ENCODE measurements at places on chromosomes 12 and 14.
A peak's percentile ranks its signal among the peaks of the same experiment; 100 is the strongest.

DNA sequence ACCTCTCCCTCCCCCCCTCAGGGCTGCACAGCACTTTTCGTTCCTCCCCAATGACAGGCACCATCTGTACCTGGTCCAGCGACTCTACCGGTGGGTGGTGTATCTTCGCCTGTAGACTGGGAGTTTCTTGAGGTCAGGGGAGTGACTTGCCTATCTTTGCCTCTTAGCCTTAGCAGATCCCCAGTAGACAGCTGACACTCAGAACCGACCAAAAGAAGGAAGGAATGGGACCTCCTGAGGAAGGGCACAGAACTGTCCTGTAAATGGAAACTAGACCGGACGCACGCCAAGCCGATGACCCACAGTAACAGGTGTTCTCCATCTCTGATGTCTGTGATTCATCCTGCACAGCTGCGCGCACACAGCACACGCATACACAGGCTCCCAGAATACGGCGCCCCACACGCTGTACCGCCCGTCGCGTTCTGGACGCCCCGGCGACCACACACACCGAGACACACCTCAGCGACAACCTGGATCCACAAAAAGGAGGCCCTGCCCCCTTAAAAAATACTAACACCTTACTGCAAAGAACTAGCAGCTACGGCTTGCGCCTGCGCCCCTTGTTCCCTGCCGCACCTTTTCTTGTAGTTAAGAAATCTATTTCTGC, 673 bp upstream of the TTC9 start:
- DNase-seq: peak; percentile 38

GRCh38 chr14:69519204-69520100, 34.9 kb downstream of the PLEKHD1 start:
- DNase-seq: no peak

DNA sequence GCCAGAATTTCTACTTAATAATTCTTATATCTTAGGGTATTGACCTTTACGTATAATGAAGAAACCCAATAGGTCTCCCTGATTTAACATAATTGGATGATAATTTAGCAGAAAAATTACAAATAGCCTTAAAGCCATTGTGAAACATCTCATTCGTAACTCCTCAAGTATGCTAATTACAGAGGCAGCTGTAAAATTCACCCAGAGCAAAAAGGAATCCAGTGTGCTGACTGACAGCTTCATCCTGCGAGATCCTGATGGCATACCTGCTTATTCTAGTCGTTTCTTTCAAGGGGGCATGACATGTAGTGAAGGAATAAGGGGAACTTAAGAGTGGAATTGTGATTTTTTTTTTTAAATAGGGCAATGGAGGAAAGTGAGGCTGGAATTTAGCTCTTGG, 291.5 kb downstream of the FUT8 start:
- no peak for DNase-seq

- no peak for DNase-seq
These were observed 17.0 kb downstream of the TMEM63C start for GRCh38 chr14:77198561-77198960.

DNA sequence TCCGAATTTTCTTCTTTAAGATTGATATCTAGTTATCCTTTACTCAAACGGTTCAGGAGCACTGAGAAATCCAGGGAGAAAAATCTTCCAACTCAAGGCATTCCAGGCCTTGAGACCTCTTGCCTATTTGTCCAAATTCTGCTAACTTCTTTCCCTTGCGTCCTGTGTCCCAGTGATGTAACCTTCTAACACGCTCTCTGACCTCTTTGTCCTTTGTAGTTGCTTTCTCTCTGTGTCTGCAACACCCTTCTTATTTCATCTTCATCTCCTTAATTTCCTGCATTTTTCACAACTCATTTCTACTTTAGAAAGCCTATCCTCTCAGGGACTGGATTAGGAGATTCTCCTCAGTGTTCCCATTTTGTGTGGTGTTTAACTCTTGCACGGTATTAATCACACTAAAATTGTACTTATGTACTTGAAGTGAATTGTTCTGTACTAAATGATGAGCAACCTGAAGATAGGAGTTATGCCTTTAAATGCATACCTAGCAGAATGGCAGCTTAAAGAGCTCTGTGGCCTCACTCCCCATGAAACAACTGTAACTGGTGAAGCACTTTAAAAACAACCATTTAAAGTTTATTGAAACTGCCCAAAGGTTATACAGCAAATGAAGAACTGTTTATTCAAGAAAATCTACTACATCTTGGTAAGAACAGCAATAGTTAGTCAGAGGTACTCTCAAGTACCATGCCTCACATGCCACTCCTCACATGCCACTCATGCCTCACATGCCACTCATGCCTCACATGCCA, 7.4 kb upstream of the SNAPC1 start:
- no peak for DNase-seq

GRCh38 chr14:29518335-29518734, 409.3 kb downstream of the PRKD1 start:
- no peak for DNase-seq

- DNase-seq: no peak
These were observed 374.2 kb downstream of the TMEM121 start for GRCh38 chr14:105900398-105901160.

GRCh38 chr14:52052288-52052943, 16.4 kb downstream of the NID2 start:
- no peak for DNase-seq

DNA sequence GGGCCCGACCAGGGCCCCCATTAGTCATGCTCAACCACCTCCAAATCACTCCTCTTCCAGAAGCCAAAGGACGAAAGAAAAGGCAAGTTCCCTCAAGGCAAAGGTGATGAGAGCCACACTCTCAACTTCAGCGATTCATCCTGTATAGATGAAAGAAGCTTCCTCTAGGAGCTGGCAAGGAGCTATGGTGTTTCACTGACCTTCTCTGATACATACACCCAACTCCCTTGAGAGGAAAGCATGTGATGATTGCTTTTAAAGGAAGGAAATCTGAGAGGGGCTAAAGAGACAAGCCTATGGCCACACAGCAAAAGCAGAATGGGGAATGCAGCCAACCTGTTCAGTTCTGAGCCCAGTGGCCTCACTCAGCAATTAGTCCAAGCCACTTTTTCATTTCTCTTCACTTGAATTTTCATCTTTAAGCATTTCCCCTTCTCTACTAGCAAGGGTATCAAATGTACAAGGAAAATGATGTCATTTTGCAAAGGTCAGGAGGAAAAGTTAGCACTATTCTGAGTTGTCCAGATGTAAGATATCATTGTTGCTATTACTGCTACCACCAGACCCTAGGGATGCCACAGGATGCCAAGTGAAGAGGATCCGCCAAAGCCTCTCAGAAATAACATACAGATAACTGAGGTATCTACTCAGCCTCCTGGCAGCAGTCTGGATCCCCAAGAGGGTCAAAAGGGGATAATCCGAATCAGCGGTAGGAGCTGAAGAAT, 82.5 kb downstream of the MAP3K9 start:
- no peak for DNase-seq

- DNase-seq: no peak
These were observed 67.6 kb upstream of the CCDC60 start for GRCh38 chr12:119266963-119267362.

DNA sequence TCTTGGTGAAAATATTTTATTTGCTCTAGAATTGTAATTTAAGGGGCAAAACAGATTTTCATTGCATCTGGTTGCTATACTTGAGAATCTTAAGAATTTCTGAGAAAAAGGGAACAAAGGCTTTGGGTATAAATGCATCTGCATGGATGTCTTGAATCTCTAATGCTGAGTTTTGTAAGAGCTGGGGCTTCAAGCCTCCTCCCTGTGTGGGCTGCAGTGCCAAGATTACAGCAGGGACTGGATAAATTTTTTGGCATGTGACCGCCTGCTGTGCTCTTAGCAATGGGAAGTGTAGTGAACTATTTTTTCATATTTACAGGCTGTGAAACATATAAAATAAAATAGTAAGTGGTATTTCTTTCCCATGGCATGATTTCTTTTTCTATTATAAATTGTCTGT, 70.0 kb downstream of the SLC38A6 start:
- no peak for DNase-seq

DNA sequence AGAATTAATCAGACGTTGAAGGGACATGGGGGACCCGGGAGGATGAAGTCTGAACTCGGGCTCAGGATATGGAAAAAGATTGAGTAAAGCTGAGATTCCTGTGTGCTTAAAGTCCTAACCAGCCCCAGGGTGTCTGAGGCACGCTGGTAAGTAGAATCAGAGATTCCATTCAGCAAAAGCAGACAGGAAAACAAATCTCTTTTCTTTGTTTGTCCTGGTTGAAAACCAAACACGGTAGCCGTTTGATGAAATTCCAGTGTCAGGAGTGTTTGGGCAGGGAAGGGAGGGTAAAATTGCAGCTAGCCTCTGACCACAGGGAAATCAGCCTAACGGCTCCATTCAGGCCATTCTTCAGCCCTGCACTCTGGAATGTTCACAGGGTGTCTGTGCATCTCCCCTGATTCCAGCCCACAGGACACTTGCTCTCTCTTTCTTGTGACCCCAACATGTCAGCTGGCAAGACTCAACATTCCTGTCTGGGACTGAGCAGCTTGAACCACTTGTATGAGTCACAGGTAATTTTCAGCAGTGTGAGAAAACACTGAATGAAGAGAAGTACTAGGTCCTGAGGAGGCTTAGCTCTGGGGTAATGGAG, 31.0 kb downstream of the NINJ2 start:
- DNase-seq: no peak

- DNase-seq: no peak
These were observed 31.8 kb downstream of the SLC16A7 start for GRCh38 chr12:59627582-59627981.

- DNase-seq: no peak
These were observed 1.2 kb downstream of the GPR135 start for GRCh38 chr14:59463787-59464485.

- peak; percentile 85 for DNase-seq
These were observed at the start of gene ACTR10 for GRCh38 chr14:58199726-58200479. ACTR10 (plus strand) TSS chr14:58200149; CDS start chr14:58200218, 69 bp downstream.

GRCh38 chr12:89636052-89636775, 72.4 kb downstream of the ATP2B1 start:
- DNase-seq: no peak

GRCh38 chr12:13104409-13104808, 942 bp upstream of the GSG1 start:
- no peak for DNase-seq

GRCh38 chr12:33678221-33678964, 238.8 kb upstream of the SYT10 start:
- no peak for DNase-seq

DNA sequence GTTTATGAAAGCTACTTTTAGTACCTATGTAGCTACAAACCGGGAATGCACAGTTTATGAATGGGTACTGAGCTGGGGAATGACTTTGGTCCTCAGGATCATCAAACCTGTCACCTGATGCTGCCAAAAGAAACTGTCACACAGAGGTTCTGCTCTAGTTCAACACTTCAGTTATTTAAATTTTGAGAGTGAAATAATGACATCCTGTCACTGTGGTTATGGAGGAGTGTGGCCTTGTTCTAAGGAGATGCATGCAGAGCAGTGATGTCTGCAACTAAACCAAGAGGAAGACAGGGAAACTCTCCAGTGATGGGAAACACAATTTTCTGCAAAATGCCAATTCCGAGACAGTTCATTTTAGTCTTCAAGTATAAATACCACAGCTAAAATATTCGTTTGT, 4.8 kb upstream of the AEBP2 start:
- DNase-seq: no peak

GRCh38 chr14:100967930-100968329, 64.4 kb upstream of the RTL1 start:
- no peak for DNase-seq

- no peak for DNase-seq
These were observed 149.5 kb downstream of the SLC6A15 start for GRCh38 chr12:84763107-84763506.

- DNase-seq: no peak
These were observed 4.0 kb upstream of the NAA25 start for GRCh38 chr12:112112409-112113133.

GRCh38 chr14:54691525-54692283, 124.8 kb downstream of the SAMD4A start:
- DNase-seq: peak; percentile 46

GRCh38 chr14:68182492-68182891, 362.9 kb downstream of the RAD51B start:
- DNase-seq: no peak

GRCh38 chr14:68704736-68705720, 87.8 kb downstream of the ZFP36L1 start:
- DNase-seq: no peak

GRCh38 chr12:15222219-15222618, 1.0 kb upstream of the RERG start:
- no peak for DNase-seq

- DNase-seq: no peak
These were observed 55.8 kb downstream of the TPCN1 start for GRCh38 chr12:113276946-113277500.

DNA sequence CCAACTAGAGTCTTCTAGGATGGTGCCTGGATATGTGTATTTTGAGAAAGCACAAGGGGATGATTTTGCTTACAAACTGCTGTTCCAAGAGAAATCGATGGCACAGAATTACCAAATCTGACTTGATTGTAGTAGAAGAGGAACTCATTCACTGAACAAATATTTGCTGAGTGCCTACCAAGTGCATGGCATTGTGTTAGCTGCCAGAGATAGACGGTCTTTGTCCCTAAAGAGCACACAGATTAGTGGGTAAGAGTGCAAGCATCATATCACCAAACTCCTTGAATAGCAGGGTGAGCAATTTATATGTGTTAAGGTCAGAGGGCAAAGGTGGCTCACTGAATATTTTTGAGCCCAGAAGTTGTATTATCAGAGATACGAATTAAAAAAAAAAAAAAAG, 3.5 kb upstream of the FOXN3 start:
- DNase-seq: no peak

GRCh38 chr12:65368055-65368454, 89.6 kb downstream of the MSRB3 start:
- DNase-seq: no peak

DNA sequence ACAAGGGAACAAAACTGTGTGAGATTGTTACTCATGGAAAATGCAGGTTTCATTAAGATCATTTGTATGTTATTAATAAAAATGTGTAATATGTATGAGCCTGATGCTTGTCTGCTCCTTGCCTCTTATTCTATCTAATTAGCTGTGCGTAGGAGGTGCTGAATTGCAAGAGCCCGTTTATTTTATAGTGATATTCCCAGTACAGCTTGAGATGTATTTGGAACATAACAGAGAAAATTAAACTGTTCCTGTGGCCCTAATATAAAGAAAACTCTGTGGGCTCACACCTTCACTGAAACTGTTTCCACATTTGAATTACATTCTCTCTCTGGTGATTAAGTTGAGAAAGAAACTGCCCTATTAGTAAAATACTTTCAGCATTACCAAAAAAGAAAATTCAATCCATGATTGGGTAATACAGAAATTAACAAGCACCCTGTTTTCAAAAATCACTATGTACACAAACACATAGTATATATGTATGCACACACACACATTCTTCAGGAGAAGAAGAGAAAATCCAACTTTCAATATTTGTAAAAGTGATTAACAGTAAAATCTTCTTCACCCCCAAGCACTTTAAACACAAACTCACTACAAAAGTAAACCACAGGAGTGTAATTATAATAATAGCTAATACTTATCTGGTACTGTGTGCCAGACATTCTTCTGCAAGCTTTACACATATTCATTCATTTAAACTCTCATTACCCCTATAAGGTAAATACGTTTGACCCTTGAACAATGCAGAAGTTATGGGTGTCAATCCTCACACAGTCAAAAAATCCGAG, 233.2 kb downstream of the PHLDA1 start:
- DNase-seq: no peak

Measured in nucleus accumbens (tissue), 56 donors.